Activated T-cell treated with anti-CD3 and anti-CD28 coated beads for 1 hour (primary cell): ENCODE measurements at places on chromosomes 4 and X.

DNA sequence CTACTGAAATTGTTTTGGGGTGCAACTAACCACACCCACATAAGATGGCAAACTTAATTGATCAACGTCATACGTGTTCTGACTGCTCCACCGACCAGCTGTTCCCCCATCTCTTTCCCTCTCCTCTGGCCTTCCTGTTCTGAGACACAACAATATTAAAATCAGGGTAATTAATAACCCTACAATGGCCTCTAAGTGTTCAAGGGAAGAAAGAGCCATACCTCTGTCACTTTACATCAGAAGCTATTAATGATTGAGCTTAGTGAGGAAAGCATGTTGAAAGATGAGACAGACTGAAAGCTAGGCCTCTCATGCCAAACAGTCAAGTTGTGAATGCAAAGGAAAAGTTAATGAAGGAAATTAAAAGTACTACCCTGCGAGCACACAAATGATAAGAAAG is 173.9 kb upstream of the FTHL17 start:
- no peak for DNase-seq

- no peak for DNase-seq
These were observed 418.9 kb downstream of the CCSER1 start for GRCh38 chr4:90546114-90546513.

GRCh38 chr4:159540038-159540437 is 437.2 kb downstream of the RAPGEF2 start:
- no peak for DNase-seq

- no peak for DNase-seq
These were observed 48.3 kb downstream of the ENPP6 start for GRCh38 chr4:184169225-184169867.

GRCh38 chr4:8872402-8873291 is 1.0 kb upstream of the HMX1 start:
- DNase-seq: no peak

DNA sequence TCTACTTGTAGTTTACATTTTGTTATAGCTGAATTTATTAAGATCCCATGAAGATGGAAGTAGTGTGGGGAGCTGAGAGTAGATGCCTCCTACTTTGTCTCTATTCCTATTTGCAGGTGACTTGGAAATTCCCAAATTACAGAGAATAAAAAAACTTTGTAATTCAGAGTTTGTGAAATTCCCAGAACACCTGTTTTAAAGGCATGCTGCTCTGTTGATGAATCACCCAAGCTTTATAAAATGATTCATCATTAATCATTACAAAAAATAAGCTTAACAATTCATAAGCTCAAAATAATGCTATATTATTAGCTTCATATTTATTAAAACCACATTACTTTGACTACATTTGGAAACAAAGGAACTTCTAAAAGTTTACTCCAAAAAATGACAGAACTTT is 856.3 kb downstream of the RPA4 start:
- no peak for DNase-seq

- no peak for DNase-seq
These were observed 207.9 kb upstream of the FAM241A start for GRCh38 chr4:111937368-111937767.

- peak; percentile 36 for DNase-seq
These were observed 5.6 kb downstream of the PRDM8 start for GRCh38 chr4:80202741-80203553.
